Breast epithelium (tissue), 4 donors: ENCODE measurements at places on chromosomes 3 and 15. TPM values are rescaled to one million over a fixed set of nuclear protein-coding genes. Genes with fewer than 3 reads are reported as not detected.

DNA sequence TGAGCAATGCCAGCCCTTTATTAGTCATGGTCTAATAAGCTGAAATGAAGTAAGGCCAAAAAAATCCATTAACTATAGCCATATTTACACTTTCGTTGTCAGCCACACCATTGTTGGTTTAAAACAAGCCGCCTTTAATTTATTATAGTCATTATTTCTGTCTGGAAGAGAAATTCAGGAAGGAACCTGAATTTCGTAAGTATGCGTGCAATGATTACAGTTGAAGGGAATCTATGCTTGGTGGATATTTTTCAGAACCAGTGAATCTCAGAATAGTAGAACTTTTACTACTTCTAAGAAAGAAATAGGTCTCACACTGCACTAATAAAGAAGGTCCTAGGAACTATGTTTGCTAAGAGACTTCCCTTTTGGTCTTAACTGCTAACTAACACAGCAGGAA is 59.1 kb downstream of the FAM43A start:
- H3K4me3 ChIP-seq, result no peak overlapping the region
- H3K27me3 ChIP-seq, result no peaks in the 10 kb centered on the region
- H3K36me3 ChIP-seq, result no peaks in the 10 kb centered on the region
- no peaks in the 10 kb centered on the region for H3K4me1 ChIP-seq

DNA sequence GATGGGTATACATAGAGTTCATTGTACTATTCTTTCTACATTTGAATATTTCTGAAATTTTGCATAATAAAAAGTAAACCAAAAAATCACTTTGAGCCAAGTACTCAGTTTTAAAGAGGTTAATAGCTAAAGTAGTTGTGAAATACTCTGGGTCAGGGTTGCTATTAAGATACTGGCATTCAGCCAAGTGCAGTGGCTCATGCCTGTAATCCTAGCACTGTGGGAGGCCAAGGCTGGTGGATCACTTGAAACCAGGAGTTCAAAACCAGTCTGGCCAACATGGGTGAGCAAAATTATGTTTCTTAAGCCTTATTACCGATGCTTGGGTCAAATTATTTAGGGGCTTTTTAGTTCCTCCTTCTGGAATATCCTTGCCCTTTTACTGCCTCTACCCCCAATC is 122.0 kb upstream of the MELTF start:
- H3K27ac ChIP-seq, result no peak overlapping the region
- no peaks in the 10 kb centered on the region for H3K4me1 ChIP-seq
- H3K4me3 ChIP-seq, result no peak overlapping the region
- no peaks in the 10 kb centered on the region for H3K27me3 ChIP-seq

DNA sequence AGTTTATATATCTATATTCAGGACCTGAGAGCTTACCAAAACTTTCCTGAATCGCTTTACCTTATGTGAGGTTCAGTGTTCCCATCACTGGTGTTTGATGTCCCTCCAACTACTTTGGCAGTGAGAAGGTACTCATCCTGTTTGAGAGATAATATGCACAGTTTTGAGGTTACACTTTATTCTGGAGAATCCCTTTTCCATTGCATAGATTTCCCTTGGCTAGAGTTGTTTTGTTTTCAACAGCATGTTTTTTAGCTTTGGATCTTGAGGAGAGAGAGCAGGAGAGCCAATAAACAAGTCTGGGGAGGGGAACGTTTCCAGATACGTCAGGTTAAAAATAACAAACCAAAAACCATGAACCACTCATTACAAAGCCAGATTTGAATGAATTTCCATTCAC is 33.6 kb downstream of the CD200 start:
- H3K4me1 ChIP-seq, result no peaks in the 10 kb centered on the region
- peak overlapping the region; percentile 14 for H3K27ac ChIP-seq
- no peaks in the 10 kb centered on the region for H3K36me3 ChIP-seq
- DNase-seq, result no peak
- H3K4me3 ChIP-seq, result no peak overlapping the region
- H3K27me3 ChIP-seq, result no peaks in the 10 kb centered on the region

DNA sequence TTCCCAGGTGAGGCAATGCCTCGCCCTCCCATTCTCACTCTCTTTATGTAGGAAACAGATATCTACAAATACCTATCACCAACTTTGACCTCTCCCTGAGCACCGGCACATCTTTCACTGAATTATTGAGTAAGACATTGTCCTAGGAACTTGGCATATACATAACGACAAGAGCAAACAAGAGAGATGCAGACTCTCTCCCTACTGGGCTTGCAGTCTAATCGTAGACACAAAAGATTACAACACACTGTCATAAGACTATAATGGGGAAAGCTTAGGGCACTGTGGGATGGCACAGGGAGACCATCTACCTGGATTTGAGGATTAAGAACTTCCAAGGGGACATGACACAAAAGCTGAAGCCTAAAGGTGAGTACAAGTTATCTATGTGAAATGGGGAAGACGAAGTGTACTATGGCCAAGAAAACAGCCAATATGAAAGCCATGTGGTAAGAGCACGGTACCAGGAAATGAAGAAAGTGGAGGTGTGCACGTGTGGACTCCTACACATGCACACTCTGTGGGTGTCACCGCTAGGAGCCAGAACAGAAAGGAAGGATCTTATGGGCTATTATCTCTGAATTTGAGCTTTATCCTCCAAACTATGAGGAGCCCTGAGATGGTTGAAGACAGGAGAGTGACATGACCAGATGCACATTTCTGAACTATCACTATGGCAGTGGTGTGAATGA is 218.8 kb upstream of the STRIT1 start:
- no peak for DNase-seq
- no peaks in the 10 kb centered on the region for H3K27me3 ChIP-seq
- H3K27ac ChIP-seq, result no peak overlapping the region

- H3K27me3 ChIP-seq, result no peaks in the 10 kb centered on the region
- no peak overlapping the region for H3K4me3 ChIP-seq
- DNase-seq, result no peak
- no peak overlapping the region for H3K27ac ChIP-seq
Measured at GRCh38 chr3:125019271-125019670, 36.5 kb downstream of the HEG1 start.

- DNase-seq, result no peak
- H3K4me3 ChIP-seq, result no peak overlapping the region
- H3K27ac ChIP-seq, result no peak overlapping the region
- H3K27me3 ChIP-seq, result no peaks in the 10 kb centered on the region
- H3K4me1 ChIP-seq, result no peaks in the 10 kb centered on the region
Measured at GRCh38 chr15:81152799-81153198, 18.7 kb downstream of the CFAP161 start.

DNA sequence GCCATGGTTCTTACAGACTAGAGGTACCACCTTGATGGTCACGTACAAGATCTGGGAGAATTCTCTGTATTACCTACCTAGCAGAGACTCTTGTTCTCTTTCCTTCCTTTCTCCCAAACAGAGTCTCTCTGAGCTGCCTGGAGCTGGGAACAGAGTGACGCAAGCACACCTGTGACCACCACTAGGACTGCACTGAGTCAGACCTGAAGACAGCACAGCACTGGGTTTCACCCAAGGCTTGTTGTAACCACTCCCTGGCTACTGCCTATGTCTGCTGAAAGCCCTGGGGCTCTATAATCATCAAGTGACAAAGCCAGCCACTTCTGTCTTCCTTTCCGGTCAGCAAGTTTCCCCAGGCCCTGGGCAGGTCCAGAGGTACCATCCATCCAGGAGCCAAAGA is 293.3 kb upstream of the CNTN4 start:
- H3K36me3 ChIP-seq, result no peaks in the 10 kb centered on the region
- H3K4me1 ChIP-seq, result no peaks in the 10 kb centered on the region
- no peak overlapping the region for H3K27ac ChIP-seq

GRCh38 chr3:105821433-105821832 is 47.4 kb downstream of the CBLB start:
- H3K4me1 ChIP-seq, result no peaks in the 10 kb centered on the region
- H3K4me3 ChIP-seq, result no peak overlapping the region
- H3K36me3 ChIP-seq, result no peaks in the 10 kb centered on the region
- no peaks in the 10 kb centered on the region for H3K27me3 ChIP-seq
- no peak for DNase-seq
- no peak overlapping the region for H3K27ac ChIP-seq

DNA sequence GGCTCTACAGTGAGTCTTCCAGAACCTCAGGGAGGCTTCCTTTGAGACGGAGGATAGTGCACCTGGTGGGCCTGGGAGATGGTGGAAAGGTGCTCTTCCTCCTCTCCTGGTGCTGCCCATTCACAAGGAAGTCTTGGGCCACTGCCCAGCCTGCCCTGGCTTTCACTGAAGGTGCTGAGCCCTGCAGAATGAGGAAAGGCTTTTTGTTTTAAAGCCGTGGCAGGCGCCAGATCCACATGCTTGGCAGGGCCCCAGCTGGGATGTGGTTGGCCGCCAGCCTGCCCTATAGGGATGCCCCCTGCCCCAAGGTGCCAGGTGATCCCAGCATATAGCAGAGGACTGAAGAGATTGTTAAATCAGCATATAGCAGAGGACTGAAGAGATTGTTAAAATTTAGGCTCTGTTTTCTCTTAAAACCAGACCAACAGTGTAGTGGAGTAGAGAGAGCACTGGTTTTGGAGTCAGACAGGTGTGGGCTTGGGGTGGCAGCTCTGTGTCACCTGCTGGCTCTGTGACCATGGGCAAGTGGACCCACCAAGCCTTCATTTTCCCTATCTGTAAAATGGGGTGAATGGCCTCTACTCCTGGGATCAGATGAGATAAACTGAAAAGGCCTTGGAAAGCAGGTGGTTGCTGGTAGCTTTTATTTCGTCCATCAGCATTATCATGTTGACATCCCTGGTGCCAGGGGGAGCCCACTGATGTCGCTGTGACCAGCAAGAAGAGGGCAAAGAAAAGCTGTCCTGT is 53.3 kb downstream of the SLC6A6 start:
- no peaks in the 10 kb centered on the region for H3K36me3 ChIP-seq
- no peak overlapping the region for H3K27ac ChIP-seq
- no peaks in the 10 kb centered on the region for H3K27me3 ChIP-seq
- DNase-seq, result peak; percentile 68
- peaks cover 13% of the 10 kb centered on the region for H3K4me1 ChIP-seq

DNA sequence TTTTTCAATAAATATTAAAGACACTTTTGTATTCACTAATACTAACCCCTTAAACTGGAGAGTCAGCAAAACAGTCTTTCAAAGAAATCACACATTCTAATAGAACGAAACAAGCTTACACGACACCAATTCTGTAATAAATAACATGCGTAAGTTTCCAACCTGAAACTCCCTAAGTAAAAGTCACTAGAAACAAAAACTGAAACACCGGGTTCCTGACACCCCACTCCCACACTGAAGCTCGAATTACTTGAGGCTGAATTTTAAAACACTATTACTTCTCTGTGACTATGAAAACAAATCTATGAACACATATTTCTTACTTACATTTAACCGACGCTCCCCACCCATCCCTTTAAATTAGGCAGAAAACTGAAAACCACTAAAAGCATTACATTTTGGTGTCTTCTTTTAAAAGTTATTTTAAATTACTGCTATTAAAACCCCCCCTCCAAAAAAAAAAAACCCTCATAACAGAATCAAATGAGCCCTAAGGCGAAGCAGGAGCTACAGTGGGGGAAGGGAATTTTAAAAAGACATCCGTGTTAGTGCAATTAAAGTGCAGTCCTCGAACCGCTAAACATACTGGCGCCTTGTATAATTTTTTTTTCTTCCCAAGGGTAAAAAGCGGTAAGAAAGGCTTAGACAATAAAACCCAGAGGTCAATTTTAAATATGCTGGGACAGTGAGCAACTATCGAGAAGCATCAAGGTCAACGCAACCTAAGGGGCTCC is 878 bp downstream of the SPPL2A start:
- DNase-seq, result no peak
- H3K27me3 ChIP-seq, result no peaks in the 10 kb centered on the region
- no peaks in the 10 kb centered on the region for H3K4me1 ChIP-seq
- H3K4me3 ChIP-seq, result peak overlapping the region; percentile 97
- H3K27ac ChIP-seq, result peak overlapping the region; percentile 100

DNA sequence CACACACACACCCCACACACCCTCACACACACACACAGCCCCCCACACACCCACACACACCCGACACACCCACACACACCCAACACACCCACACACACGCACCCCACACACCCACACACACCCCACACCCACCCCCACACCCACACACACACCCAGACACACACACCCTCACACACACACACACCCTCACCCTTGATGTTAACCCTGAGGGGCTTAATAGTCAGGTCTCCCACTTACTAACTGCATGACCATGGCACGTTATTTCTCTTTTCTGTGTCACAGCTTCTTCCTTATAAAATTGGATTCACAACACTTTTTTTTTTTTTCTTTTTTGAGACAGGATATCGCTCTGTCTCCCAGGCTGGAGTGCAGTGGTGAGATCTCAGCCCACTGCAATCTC is 2.8 kb downstream of the GRM2 start:
- peak; percentile 30 for DNase-seq
- no peaks in the 10 kb centered on the region for H3K36me3 ChIP-seq
- H3K4me1 ChIP-seq, result no peaks in the 10 kb centered on the region
- H3K27me3 ChIP-seq, result no peaks in the 10 kb centered on the region

GRCh38 chr3:165144271-165144670 is 51.9 kb downstream of the SLITRK3 start:
- H3K36me3 ChIP-seq, result no peaks in the 10 kb centered on the region
- no peak overlapping the region for H3K4me3 ChIP-seq
- H3K27ac ChIP-seq, result no peak overlapping the region
- DNase-seq, result no peak

DNA sequence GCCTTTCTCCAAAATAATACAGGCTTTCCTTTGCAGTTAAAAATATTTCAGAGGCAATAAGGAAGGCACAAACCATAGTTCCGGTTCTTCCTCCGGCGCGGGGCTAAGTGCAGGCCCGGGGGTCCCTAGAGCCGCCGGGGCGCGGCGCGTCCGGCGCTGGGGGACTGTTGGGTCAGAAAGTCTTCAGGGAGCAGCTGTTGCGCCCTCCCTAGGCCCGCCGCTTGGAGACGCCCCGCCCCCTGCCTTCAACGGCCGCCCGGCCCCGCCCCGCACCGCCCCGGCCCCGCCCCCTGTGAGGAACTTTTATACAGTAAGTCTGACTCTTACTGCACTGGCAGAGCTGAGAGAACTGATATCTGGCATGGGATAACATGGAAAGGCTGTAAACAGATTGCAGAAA is 283.1 kb upstream of the ARL6 start:
- no peak overlapping the region for H3K27ac ChIP-seq
- no peak overlapping the region for H3K4me3 ChIP-seq
- H3K4me1 ChIP-seq, result no peaks in the 10 kb centered on the region
- H3K27me3 ChIP-seq, result no peaks in the 10 kb centered on the region

GRCh38 chr3:42213417-42213816 is 52.6 kb downstream of the CCK start:
- H3K36me3 ChIP-seq, result no peaks in the 10 kb centered on the region
- no peak for DNase-seq
- no peaks in the 10 kb centered on the region for H3K4me1 ChIP-seq
- no peak overlapping the region for H3K4me3 ChIP-seq

RNU5B-1 gene
- not detected for total RNA-seq

NAALADL2 gene
- 12.0 TPM for total RNA-seq

DNAH12 gene
- total RNA-seq, result 0.32 TPM

C3orf80 gene
- total RNA-seq, result 0.15 TPM

GLDN gene
- total RNA-seq, result 67.2 TPM

GOLGA8O gene
- total RNA-seq, result not detected
